KBM-7 (cell line): ENCODE measurements at places on chromosomes 3 and 15.

DNA sequence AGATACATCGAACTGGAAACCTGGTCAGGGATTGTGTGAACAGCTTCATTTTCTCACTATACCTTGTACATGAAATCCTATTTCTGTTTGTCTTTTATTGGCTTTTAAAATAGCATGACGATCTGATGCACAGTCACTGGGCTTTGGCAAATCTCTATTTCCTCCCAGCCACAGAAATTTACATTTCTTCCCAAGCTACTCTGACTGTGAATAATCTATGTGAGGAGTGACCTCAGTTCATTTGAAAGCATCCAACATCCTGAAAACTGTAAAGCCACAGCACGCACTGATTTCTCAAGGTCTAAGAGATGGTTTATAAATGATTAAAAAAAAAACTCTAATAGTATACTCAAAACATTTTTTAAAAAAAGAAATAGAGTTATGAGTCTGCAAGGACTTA lies 450.3 kb downstream of the IL5RA start:
- DNase-seq: no peak

GRCh38 chr3:135514060-135514448 lies 451.5 kb upstream of the PPP2R3A start:
- no peak for DNase-seq

DNA sequence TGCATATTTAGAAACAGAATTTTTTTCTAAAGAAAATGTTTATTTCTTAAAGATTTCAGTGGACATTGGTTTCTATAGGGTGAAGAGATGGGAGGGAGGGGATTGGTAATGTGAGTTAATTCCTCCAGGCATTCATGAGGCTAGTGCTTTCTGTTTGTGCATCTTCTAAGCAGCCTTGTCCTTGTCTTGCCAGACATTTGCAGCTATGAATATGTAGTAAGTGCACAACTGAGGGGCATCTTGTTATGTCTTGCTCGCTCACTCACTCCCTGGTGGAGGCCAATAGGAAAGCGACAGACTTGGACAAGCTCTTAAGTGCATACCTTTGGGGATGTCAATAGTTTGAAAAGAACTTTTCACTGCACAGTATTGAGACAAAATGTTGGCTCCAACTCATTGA lies 92.5 kb upstream of the ATP10A start:
- DNase-seq: no peak

GRCh38 chr3:81752604-81753003 lies 8.8 kb downstream of the GBE1 start:
- no peak for DNase-seq

GRCh38 chr3:74129611-74130010 lies 484.8 kb downstream of the CNTN3 start:
- no peak for DNase-seq

DNA sequence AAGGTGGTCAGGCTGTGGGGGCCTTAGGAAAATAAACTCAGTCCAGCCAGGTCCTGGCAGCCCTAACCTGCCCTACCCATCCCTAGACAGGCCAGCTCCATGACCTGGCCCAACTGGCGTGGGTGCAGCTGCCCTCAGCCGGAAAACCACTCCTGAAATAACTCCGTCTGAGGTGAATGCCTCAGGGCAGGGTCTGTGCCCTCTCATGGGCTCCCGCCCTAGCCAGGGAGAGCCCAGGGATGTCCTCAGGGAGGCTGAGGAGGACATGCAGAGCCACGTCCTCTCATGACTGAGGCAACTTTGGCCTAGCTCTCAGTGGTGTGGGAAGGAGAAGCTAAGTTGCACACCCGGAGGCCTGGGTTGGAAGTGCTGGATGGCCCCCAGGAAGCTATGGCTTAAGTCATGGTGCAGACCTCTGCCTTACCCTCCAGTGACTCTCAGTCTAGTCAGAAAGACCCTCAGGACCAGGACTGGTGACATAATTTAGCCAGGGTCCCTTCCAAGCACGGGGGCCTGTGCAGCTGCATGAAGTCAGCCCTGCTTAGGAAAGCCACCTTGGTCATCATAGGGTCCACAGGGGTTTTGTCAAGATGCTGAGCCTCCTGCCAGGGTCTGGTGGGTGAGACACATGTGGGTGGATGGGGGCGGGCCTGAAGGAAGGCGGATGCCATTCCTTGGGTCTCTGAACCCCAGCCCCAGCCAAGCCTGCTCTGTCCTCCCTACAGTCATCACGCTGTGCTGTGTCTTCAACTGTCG lies 7.4 kb downstream of the TMIE start:
- no peak for DNase-seq

- no peak for DNase-seq
Measured at GRCh38 chr15:76468722-76469121, 132.1 kb downstream of the ISL2 start.
